Activated naive CD8-positive, alpha-beta T cell treated with anti-CD3 and anti-CD28 coated beads, Interleukin-2, amount 50 U/mL, for 16 hours (primary cell): ENCODE measurements at places on chromosomes 2 and 18.

DNA sequence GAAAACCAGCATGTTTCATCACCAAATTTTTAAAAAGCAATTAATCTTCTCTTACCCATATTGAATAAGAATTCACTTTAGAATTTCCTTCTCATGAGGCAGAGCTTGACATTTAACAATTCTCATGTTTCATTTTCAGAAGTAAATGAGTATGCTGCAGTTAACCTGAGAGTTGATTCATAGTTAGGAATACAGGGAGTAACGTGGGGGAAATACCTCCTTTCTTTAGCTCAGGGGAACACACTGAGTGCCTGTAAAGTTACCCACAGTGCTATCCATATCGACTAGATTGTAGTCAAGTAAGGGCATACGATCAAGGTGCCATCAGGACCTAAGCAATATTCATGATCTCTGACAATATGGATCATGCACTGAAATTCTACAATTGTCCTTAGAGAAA, 38.9 kb upstream of the ATIC start:
- no peak for DNase-seq

- DNase-seq: no peak
These were observed 308.4 kb upstream of the RAB12 start for GRCh38 chr18:8300751-8301410.

- no peak for DNase-seq
These were observed 90.4 kb downstream of the NUP35 start for GRCh38 chr2:183214680-183215079.

GRCh38 chr2:70817284-70817954, 3.0 kb downstream of the CLEC4F start:
- no peak for DNase-seq

GRCh38 chr2:42124011-42124785, 45.0 kb upstream of the EML4 start:
- no peak for DNase-seq

GRCh38 chr2:108388045-108388444, 10.3 kb downstream of the SULT1C4 start:
- DNase-seq: no peak

GRCh38 chr2:169397697-169398096, 35.4 kb upstream of the LRP2 start:
- no peak for DNase-seq

- no peak for DNase-seq
These were observed 475.2 kb downstream of the EPHA4 start for GRCh38 chr2:221096706-221097567.

DNA sequence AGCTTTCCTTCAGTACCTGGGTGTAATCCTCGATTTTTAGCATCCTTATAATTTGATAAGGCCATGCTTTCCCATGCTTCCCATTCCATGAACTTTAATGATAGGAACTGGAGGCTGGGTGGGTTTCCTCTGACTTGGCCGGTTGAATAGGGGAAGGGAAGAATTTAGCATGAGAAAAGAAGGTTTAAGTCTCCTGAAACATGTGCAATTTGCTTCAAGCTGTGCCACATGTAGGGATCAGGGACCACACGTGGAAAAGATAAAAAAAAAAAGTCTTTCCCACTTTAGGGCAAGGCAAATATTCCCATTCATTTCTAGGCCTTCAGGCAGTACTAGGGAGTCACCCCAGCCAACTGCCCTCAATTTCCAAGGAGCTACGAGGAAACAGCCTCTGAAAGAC, 900.3 kb downstream of the DSC3 start:
- no peak for DNase-seq

- DNase-seq: no peak
These were observed 12.9 kb upstream of the DTNA start for GRCh38 chr18:34697233-34697632.

DNA sequence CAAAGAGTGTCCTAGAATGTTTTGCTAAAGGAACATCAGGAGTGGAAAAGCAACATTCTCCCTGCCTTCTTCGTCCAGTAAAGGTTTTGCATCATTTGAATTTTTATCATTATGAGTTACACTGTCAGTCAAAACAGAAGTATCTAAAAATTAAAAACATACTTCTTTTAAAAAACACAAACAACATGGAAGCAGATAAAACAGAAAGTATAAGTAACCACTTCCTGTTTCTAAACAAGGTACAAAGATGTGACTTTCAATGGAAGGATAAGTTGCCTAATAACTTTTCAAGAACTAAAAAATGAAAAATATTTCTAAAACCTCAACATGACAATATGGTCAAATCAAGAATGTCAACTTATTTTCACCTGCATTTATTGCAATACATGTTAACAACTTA, 158.2 kb downstream of the STK39 start:
- no peak for DNase-seq

DNA sequence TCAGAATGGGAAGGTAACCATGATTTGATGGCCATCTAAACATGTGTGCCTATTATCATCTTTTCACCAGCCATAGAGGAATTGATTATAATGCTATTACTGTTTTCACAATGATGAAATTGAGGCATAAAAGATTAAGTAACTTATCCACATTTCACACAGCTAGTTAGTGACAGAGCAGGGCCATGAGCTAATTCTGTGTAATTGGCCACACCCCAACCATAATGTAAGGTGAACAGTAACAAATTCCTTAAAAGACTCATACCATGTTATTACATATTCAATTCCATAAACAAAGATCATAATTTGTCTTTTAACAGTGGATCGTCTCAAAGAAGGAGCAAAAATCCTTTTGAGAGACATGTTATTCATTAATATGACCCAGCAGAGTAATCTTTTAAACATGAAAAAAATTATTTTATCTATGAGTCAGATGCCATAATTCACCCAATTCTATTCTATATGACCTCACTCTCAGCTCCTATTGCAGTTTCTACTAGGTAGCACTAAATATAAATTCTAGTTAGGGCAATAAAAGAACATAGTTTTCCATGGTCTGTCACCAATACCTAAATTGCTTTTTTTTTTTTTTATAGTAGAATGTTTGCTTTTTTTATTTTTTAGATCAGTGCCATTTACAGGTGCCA, 475.8 kb upstream of the SLC39A10 start:
- no peak for DNase-seq

DNA sequence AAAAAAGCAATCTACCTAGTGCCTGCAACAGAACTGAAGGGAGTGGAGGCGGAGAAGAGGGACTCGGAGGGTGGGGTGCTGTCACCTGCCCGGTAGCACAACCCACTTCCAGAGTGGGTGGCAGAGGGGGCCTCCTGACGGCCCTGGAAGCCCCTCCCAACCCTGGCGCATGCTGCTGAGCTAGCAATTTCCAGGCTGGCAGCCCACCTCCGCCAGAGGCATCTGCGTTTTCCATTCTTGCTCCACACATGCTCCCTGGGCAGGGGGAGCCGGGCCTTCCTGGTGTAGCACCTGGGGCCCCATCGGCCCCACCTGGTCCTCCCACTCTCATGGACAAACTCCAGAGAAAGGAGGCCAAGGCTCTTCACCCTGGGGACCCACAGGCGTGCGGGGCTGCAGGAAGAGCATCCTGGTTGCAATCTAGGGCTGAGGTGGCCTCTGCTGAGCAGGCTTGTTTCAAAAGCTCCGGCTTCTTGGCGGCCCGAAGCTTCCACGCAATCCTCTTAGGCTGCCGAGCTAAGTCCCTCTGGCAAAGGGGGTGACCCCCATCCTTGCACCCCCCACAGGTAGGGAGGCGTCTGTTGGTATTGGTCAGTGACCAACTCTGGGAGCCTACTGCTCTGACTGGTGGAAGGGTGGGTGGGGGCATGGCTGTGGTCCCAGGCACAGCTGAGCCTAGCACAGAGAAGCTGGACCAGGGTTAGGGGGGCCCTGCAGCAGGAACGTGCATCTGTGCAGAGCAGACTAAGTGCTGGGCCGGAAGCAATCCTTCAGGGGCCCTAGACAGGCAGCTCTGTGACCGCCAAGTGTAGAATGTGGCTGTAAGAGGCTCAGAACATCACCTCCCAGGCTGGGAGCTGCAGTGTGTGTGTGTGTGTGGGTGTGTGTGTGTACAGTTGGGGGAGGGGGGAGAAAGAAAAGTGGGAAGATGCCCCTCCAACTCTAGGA, 2.6 kb downstream of the HS6ST1 start:
- DNase-seq: no peak

DNA sequence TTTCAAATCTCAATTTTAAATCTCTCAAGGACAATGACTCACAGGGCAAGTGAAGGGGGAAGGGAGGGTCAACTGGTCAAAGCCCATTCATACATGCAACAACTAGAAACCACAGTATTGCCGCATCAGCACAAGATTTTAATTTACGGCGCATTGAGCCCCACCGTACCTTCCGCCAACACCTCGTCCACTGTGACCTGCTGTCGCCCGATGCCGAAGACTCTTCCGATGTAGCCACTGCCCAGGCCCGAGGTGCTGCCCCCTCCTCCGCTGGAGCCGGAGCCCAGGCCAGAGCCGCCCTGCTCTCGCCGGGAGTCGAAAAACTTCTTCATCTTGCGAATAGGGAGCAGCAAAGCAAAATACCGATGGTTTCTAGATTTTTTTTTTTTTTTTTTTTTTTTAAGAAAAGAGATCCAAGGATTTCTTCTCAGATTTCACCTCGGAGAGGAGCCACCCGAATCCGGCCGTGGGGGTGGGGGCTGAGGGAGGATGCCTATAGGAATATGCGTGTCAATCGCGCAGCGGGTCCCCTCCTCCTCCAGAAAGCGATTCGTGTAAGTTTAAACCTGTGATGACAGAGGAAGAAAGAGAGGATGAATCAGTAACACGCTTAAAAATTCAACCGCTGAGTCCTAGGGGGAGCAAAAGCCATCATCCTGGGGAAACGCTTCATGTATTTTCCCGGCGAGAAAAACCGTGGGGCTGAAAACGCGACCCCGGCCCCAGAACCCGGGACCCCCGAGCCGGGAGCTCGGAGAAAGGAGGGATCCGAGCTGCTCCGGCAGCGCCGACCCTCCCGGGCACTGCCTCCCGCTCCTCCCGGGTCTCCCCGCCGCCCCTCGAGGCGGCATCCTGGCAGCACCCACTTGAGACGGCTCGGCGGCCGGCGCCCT, 584 bp downstream of the AAK1 start:
- DNase-seq: peak; percentile 42

- DNase-seq: no peak
These were observed 383.1 kb upstream of the ID2 start for GRCh38 chr2:8298783-8299182.

- DNase-seq: no peak
These were observed 8.9 kb downstream of the COX5B start for GRCh38 chr2:97654791-97655190.

DNA sequence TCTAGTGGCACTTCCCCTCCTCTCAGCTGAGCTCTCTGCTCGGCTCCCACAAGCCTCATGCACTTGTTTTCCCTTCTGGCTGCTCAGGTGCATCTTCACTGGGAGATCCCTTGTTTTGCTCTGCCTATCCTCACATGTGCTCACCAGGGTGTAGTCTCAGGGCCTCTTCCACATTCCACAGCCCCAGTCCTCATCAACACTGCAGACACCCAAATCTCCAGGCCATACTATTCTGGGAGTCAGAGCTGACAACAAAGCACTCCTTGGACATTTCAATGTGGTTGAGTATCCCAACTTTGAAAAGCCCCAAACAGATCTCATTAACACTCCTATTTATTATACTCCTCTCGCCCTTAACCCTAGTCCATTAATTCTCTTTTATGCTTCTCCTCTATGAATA, 71.3 kb downstream of the CCDC93 start:
- no peak for DNase-seq

DNA sequence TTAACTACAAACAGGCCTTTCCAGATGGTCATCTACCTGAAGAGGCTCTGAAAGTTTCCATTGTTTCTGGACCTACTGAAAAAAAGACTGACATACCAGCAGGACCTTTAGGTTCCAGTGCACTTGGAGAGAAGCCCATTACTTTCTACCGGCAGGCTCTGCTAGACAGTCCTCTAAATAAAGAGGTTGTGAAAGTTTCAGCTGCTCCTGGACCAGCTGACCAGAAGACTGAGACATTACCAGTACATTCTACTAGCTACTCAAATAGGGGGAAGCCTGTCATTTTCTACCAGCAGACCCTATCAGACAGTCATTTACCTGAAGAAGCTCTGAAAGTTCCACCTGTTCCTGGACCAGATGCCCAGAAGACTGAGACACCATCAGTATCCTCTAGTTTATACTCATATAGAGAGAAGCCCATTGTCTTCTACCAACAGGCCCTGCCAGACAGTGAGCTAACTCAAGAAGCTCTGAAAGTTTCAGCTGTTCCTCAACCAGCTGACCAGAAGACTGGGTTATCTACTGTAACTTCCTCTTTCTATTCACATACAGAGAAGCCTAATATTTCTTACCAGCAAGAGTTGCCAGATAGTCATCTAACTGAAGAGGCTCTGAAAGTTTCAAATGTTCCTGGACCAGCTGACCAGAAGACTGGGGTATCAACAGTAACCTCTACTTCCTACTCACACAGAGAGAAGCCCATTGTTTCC, 65.8 kb downstream of the ALMS1 start:
- no peak for DNase-seq

- no peak for DNase-seq
These were observed 83.9 kb downstream of the RTP5 start for GRCh38 chr2:241953324-241953928.

DNA sequence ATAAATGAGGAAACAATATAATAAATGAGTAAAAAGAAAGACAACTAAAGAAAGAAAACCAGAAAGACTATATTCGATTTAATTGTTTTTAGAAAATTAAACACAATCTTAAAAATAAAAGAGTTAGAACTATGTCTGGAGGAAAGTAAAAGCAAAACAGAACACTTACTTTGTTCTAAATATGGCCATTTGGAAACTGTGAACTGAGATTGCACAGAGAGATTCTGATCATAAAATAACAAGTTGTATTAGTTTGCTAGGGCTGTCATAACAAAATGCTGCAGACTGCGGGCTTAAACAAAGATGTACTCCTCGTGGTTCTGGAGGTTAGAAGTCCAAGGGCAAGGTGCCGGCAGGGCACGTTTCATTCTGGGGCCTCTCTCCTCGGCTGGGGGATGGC, 128.1 kb upstream of the AQP4 start:
- no peak for DNase-seq

DNA sequence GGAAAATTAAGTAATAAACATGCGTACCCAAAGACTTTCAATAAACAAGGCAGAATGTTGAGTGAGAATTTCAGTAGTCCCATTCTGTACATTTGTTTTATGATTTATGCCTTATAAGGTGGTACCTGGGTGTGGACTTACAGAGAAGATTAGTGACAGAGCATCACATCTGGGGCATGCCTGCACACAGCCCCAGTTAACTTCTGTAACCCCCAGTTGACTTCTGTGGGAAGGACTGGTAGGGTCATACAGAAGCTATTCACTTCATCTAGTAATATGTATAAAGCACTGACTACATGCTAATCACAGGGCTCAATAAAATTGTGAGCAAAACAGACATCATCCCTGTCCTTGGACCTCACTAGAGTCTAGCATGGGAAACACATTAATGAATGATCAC, 16.1 kb downstream of the MREG start:
- DNase-seq: no peak

DNA sequence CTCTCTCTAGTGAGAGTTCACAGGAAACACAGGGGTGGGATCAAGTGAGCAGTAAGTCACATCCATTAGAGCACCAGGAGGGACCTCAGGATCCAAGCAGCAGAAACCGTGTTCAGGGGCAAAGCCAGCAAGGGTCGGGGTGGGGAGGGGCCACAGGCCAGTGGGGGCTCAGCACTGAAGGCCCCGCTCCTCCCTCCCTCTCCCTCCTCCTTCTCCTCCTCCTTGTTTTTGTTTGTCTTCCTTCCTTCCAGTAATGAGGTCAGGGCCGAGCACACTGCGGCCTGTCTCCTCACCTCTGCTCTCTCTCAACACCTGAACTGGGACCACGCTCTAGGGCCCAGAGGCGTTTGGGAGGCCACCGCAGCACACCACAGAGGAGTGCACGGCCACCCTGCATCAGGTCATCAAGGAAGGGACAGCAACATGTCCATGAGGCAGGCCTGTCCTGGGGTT, 20.9 kb downstream of the MTERF4 start:
- DNase-seq: no peak

GRCh38 chr2:45759310-45759851, 107.9 kb downstream of the PRKCE start:
- DNase-seq: no peak
